Uterine smooth muscle cell (primary cell): ENCODE measurements at places on chromosomes 7 and 10. TPM values are rescaled to one million over a fixed set of nuclear protein-coding genes. Genes with fewer than 3 reads are reported as not detected.

SP8 gene
- not detected in 2 replicates for total RNA-seq

CALHM2 gene
- total RNA-seq: 14.6 and 19.7 TPM in 2 replicates

OR2A1 gene
- total RNA-seq: not detected in 2 replicates

DNTT gene
- not detected in 2 replicates for total RNA-seq

SRRM3 gene
- total RNA-seq: 0.33 and 0.50 TPM in 2 replicates

FBXL15 gene
- total RNA-seq: 6.5 and 9.0 TPM in 2 replicates

EGR2 gene
- 0.22 and 1.6 TPM in 2 replicates for total RNA-seq

AKR1C4 gene
- not detected in 2 replicates for total RNA-seq

OR2A12 gene
- not detected in 2 replicates for total RNA-seq

ANKRD22 gene
- total RNA-seq: 0.12 TPM in 1 of 2 replicates, not detected in the other

NEUROG3 gene
- not detected in 2 replicates for total RNA-seq

CCDC3 gene
- total RNA-seq: 0.25 and 0.55 TPM in 2 replicates

ARL4A gene
- total RNA-seq: 21.9 and 35.2 TPM in 2 replicates

DNAJC1 gene
- 68.1 and 70.6 TPM in 2 replicates for total RNA-seq

SHH gene
- total RNA-seq: not detected in 2 replicates

ARHGEF5 gene
- 1.3 and 3.4 TPM in 2 replicates for total RNA-seq

FLNC gene
- total RNA-seq: 286 and 354 TPM in 2 replicates

PTF1A gene
- not detected in 2 replicates for total RNA-seq

TCERG1L gene
- under 0.01 TPM in 1 of 2 replicates, not detected in the other for total RNA-seq

VWDE gene
- total RNA-seq: under 0.01 and 0.33 TPM in 2 replicates
